ENCODE measurements at places on chromosomes 7 and 10.
A peak's percentile ranks its signal among the peaks of the same experiment; 100 is the strongest.

DNA sequence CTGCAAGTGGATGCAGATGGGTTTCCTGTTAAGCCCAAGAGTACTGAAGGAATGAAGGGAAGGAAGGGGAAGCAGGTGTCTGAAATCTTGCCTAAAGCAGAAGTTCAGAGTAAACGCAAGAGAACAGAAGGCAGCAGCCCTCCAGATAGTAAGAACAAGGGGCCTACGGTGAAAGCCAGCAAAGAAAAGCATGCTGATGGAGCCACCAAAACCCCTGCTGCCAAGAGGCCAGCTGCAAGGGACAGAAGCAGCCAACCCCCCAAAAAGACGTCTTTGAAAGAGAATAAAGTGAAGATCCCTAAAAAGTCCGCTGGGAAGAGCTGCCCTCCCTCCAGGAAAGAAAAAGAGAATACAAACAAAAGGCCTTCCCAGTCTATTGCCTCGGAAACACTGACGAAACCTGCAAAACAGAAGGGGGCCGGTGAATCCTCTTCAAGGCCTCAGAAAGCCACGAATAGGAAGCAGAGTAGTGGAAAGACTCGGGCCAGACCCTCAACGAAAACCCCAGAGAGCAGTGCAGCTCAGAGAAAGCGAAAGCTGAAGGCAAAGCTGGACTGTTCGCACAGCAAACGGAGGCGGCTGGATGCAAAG, 152.5 kb downstream of the LCOR start:
- DNase-seq: no peak

- DNase-seq: peak; percentile 31
These were observed 581 bp downstream of the FAM3C start for GRCh38 chr7:121395494-121395960.

DNA sequence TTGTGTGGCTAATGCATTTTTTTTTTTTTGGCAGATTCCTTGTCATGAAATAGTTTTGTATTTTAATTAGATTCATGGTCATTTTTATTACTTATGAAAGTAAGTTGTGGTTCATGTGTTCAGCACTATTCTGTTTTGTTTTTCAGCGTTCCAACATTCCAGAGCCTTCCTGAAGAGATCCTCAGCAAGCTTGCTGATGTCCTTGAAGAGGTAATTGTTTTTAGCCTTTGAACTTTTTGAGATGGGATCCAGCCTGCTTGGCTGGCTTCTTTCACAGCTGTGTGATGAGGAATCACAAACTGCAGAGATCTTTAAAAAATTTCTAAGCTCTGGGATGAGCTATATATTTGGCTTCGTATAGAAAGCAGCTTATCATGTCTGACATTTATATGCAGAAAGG, 208.0 kb upstream of the CSTF2T start:
- DNase-seq: no peak

DNA sequence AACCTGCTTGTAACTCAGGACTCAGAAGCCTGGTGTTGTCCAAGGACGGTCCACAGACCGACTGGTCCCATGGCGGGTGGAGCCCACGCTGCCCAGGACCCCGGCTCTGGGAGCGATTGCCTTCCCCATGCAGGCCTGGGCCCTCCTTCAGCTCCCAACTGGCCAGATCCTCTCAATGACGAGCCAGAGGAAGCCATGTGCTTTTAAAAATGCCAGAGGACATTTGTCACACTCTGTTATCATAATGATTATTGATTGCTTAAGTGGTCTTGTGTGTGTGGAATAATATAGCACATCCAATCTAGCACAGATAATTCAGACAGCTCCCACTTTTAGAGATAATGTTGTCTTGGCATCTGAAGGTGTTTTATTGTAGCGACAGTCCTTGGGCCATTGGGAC, 22.6 kb upstream of the OGDHL start:
- no peak for DNase-seq

DNA sequence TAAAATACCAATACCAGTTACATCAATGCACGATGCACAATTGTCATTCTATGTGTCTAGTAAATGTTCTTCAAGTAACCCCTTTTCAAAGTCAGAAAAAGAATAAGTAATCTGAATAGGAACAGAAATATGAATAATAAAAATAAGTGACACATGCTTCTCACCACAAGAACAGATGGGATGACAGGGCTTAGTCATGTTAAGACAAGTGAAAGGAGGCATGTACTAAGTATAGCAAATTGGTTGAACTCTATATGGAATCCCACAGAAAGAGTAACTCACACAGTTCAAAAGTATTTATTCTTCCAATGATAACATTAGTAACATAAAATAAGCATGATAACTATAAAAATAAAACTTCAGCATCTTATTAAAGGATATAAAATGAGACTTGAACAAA, 100.9 kb upstream of the TAS2R16 start:
- peak; percentile 67 for DNase-seq

GRCh38 chr10:9012312-9012711, 957.8 kb downstream of the GATA3 start:
- no peak for DNase-seq

GRCh38 chr10:70477661-70478162, 855 bp upstream of the PALD1 start:
- DNase-seq: no peak

DNA sequence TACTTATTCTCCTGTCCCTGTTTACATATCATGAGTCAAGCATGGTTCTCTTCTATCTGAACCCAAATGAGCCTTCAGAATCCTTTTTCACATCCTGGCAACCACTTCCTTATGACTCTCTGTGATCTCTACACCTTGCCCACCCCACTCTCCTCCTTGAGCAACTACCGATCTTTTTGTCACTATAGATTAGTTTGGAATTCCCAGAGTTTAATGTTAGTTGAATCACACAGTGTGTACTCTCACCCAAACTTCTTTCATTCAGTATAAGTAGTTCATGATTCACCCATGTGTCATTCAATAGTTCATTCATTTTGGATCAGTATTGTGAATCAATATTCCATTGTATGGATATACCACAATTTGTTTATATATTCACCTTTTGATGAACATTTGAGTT, 55.3 kb downstream of the TFAM start:
- DNase-seq: no peak

GRCh38 chr7:3977391-3977790, 676.3 kb downstream of the SDK1 start:
- DNase-seq: no peak

- DNase-seq: no peak
These were observed 22.3 kb downstream of the ZNF783 start for GRCh38 chr7:149284343-149284742.

DNA sequence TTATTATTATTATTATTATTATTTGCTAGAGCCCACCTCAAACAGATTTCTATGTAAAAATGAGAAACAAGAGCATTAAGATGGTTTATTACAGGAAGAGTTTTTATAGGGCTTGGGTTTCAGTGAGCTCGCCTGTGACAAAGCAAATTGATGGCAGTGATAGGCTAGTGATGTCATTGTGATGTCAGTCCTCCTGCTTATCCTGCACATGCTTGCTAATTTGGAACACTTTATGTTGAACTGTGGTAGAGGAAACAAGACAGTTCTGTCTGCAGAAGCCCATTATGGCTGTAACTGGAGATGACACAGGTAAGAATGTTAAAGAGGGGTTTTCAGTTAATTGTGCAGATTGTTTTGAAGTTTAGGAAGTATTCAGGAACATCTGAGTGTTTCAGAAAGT, 68.3 kb downstream of the CREM start:
- DNase-seq: no peak

GRCh38 chr7:128938544-128939074, 882 bp downstream of the IRF5 start:
- no peak for DNase-seq

- no peak for DNase-seq
These were observed 24.8 kb downstream of the TBATA start for GRCh38 chr10:70760271-70760787.

DNA sequence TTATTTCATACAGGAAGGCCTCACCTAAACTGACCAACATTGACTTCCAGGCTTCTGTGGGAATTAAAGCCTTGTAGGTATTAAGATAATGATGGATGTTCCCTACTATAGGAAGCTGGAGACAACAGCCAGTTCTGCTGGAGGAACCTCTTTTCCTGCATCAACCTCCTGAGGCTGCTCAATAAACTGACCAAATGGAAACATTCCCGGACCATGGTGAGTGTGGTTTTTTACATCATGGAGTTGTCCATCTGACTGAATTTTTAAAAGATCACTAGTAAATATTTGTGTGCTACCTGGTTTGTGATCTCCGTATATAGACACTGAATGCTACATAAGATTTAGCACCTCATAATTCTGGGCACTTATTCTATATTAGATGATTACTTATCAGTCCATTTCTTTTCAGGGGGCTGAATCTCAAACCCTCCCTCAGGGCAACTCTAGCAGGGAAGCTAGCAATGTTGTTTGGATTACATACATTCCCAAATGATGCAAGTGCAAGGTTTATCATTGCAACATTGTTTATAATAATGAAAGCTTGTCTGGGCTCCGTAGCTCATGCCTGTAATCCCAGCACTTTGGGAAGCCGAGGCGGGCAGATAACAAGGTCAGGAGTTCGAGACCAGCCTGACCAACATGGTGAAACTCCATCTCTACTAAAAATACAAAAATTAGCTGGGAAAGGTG, 21.5 kb upstream of the SMKR1 start:
- DNase-seq: no peak

DNA sequence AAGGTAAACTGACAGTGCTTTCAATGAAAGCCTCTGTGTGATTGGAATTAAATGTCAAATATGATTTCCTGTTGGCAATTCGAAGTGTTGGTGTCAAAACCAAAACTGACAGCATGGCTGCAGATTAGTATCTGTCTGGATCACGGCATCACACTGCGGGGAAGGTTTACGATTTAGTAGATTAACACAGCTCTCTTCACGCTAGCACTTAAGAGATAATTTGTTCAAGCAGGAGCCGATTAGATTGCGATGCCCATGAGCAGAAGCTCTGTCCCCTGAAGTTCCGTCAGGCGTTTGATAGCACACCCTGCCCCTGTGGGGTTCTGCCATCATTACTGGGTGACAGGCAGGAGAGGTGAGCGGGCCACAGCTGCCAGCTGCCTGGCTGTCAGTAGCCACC, 279.5 kb upstream of the AUTS2 start:
- no peak for DNase-seq

DNA sequence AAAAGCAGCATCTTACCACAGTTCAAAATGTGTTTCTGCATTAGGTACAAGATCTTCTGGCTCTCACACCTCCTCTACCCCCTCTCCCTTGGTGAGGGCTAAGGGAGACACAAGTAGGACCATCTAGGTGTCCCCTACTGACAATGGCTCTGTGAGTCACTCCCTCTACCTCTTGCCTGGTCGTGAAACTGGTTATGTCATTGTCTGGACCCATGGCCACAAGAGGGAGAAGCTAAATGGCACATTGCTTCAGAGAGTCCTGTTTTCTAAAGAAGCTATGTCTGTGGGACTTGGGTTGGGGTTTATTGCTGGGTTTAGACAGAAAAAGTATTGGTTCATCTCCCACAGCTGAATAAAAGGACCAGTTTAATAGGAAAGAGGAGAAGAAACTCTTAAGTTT, 4.0 kb upstream of the PLXNA4 start:
- no peak for DNase-seq

DNA sequence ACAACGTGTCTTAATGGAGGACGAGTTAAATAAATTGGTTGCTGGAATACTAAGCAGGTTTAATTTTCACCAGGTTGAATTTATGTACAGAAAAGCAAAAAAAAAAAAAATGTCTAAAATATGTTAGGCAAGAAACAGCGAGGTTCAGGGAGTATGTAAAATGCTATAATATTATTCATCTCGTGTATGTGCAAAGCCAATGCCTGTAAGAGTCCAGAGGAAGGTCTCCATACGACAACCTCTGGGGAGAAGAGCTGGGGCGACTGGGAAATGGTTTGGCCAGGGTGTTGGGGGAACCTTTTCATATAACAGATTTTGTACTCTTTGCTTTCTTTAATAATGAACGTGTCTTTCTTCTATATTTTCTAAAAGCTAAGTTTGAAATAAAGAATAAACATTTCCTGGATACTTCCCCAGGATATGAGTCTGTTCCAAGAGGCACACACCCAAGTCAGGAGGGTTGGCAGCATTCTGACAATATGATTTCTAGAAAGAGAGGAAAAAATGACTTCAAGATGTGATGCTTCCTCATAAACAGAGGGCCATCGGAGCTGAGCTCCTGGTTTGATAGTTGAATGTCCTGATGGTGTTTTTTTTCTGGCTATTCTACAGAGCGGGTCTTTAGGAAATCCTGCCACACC, 208.6 kb upstream of the MGMT start:
- DNase-seq: no peak

- no peak for DNase-seq
These were observed 36.4 kb upstream of the WAC start for GRCh38 chr10:28496481-28496961.

DNA sequence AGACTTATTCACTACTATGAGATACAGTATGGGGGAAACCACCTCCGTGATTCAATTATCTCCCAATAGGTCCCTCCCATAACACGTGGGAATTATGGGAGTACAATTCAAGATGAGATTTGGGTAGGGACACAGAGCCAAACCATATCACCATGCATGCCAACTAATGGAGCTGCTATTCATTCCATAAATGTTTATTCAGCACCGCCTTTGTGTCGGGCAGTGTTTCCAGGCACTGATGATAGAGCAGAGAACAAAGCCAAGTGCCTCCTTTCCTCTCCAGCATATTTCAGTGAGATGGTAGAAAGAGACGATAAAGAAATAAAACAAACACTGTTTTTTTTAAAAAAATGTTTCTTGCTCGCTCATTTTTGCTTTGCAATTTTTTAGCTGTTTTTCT, 295.9 kb upstream of the FOXK1 start:
- no peak for DNase-seq

DNA sequence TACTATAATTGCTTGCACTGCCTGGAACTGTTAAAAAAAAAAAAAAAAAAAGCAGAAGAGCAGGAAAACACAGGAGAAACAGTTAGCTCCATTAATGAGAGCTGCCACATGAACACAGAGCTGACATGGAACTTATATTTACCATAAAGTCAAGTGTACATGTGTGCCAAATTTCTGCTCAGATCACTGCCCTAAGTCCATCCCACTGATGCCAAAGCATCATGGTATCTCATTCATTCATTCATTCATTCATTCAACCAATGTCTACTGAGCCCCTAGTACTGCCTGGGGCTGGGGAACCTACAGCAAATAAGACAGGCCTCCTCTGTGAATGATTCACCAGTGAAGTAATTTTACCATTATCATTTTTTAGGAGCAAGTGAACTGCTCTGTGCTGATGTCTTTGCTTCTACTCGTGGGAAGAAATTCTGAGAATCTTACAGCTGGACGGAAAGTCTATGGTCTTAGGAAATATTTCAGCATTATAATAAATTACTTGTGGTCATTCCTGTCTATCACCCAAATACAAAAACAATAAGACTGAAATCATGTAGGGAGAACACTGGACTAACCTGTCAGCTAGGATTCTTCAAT, 58.8 kb upstream of the ABLIM1 start:
- no peak for DNase-seq

DNA sequence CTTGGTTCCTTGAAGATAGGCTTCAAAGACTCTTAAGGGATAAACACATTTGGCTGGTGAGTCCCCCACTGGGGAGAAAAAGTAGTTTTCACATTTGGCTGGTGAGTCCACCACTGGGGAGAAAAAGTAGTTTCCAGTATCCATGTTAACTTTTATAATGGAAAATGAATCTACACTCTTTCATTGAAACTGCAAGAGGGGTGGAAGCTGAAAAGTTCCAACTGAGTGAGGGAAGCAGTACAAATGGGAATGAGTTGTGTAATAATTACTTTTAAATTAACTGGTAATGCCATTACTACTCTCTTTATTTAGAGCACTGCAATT, 153.9 kb downstream of the MLLT10 start:
- DNase-seq: no peak

Measured in NCI-H2171 (cell line).